Progenitor cell of endocrine pancreas (in vitro differentiated cells): ENCODE measurements at places on chromosomes 7 and 10. TPM values are rescaled to one million over a fixed set of nuclear protein-coding genes. Genes with fewer than 3 reads are reported as not detected.

The ENKUR gene
- 0.46 and 1.0 TPM in 2 replicates for total RNA-seq

GRCh38 chr10:87862679-87863052 is 667 bp downstream of the KLLN start:
- no peak for DNase-seq
- H3K36me3 ChIP-seq: peaks cover 1% of the 10 kb centered on the region
- peak overlapping the region; percentile 99 for H3K27ac ChIP-seq
- H3K27me3 ChIP-seq: no peaks in the 10 kb centered on the region

The SLC26A3 gene
- 2.0 and 2.8 TPM in 2 replicates for total RNA-seq

- H3K27ac ChIP-seq: no peak overlapping the region
- no peaks in the 10 kb centered on the region for H3K27me3 ChIP-seq
- no peaks in the 10 kb centered on the region for H3K36me3 ChIP-seq
- no peaks in the 10 kb centered on the region for H3K4me1 ChIP-seq
Measured at GRCh38 chr10:4083509-4084003, 298.5 kb upstream of the KLF6 start.

The SGCE gene
- total RNA-seq: 35.4 and 49.3 TPM in 2 replicates

- peak overlapping the region; percentile 96 for H3K27ac ChIP-seq
- H3K4me3 ChIP-seq: peak overlapping the region; percentile 77
- peaks cover 12% of the 10 kb centered on the region for H3K36me3 ChIP-seq
- DNase-seq: peak; percentile 95
Measured at GRCh38 chr10:119817991-119818888, 54.4 kb downstream of the MCMBP start.

The MSMB gene
- not detected in 2 replicates for total RNA-seq

GRCh38 chr7:19118636-19119371 is 1.4 kb upstream of the TWIST1 start:
- peak overlapping the region; percentile 19 for H3K4me3 ChIP-seq
- H3K27ac ChIP-seq: no peak overlapping the region
- H3K36me3 ChIP-seq: no peaks in the 10 kb centered on the region
- no peak for DNase-seq
- peaks cover 3% of the 10 kb centered on the region for H3K4me1 ChIP-seq
